ENCODE measurements at places on chromosomes 11 and 22. TPM values are rescaled to one million over a fixed set of nuclear protein-coding genes. Genes with fewer than 3 reads are reported as not detected.

MUC5AC gene
- not detected for total RNA-seq

TLCD5 gene
- total RNA-seq = 11.6 TPM

KCNJ1 gene
- total RNA-seq = not detected

CACNA1I gene
- total RNA-seq = 0.03 TPM

SYT12 gene
- total RNA-seq = 1.7 TPM

OR4C6 gene
- not detected for total RNA-seq

GRCh38 chr11:12682737-12683500 lies 8.7 kb downstream of the TEAD1 start:
- no peak for DNase-seq

DNA sequence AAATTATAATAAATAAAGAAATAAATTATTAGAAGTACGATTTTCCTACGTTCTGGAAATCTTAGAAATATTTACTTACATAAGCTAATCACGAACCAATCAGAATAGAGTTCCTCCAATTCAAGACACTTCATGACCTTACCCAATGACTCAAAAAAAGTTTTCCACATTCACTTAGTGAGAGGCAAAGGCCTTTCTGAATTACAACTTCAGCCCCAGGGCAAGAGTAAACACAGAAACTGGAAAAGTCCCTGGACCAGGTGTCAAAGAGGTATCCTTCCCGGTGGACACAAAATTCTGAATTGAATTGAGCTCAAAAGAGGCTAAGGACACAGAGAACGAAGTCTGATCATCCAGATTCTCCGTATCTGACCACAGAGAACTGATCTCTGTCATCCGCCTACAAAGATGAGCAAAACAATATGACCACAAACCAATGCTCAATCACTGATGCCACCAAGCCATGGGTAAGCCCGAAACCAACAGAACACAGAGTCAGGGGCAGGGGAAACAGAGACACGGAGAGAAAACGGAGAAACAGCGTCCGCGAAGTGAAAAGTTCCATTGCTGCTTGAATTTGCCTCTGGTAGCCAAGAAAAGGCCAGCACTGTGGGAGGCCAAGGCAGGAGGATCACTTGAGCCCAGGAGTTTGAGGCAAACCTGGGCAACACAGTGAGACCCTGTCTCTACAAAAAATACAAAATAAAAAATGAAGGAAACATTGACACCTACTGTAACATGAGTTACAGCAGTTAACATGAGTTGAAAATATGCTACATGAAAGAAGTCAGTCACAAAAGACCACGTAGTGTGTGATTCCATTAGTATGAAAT lies 6.8 kb downstream of the BID start:
- no peak for DNase-seq

DNA sequence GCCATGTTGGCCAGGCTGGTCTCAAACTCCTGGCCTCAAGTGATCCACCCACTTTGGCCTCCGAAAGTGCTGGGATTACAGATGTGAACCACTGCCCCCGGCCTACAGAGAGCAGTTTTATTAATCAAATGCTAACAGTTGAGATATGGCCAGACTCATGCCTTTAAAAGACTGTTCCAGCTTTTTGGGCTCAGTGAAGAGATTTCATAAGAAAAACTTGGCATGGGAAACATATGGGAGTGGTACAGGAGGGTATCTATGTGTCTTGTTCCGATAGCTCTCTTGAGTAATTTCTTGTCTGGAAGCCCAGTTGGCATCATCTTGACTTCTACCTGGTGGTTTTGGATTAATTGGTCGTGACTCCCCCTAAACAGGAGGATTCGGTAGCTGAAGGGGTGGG lies 8.2 kb upstream of the SLC37A4 start:
- DNase-seq = no peak

DNA sequence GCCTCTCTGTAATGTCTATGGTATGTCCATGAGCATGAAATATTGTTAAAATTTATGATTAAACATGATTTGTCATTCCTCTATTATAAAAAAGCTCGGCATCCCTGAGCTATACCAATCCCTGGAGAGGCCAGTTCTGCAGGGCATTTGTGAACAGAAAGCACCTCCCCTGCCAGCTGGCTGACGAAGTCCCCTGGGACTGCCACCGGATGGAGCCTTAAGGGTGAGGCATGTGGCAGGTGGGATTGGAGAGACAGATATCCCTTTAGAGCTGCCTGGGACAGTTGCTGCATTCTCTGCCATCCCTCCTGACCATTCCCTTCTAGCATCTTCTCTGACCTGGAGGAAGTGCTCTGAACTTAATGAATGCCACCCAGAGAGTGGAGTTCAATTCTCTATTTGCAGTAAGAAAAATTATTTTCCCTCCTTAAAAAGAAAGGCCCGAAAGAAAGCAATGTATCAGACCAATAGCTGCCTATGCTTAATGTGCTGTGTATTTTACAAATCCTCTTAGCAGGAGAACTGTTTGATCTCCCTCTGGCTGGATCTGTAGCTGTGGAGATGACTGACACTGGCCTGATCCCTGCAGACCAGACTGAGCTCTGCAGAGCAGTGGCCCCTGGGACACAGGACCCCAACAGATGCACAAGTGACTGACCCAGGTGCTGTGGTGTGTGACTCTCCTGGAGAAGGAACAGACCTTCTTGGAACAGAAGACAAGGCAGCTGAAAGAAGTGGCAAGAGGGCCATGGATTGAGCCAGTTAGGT lies 219.0 kb upstream of the NAV2 start:
- no peak for DNase-seq

DNA sequence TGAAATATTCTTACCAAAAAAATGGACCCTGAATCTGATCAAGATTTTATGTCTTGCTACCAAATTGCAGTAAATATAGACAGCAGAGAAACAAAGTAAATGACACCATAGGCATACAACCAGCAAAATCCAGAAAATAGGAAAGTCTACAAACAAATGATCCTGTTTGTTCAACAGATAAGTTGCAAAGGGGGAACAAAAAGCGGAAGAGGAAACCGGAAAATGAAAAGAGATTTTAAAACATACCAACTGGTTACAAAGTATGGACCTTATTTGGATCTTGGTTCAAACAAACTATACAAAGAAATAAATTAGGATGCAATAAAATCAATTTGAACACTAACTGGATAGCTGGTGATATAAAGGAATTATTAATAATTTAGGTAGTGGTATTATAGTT lies 92.0 kb downstream of the TMPRSS5 start:
- no peak for DNase-seq

DNA sequence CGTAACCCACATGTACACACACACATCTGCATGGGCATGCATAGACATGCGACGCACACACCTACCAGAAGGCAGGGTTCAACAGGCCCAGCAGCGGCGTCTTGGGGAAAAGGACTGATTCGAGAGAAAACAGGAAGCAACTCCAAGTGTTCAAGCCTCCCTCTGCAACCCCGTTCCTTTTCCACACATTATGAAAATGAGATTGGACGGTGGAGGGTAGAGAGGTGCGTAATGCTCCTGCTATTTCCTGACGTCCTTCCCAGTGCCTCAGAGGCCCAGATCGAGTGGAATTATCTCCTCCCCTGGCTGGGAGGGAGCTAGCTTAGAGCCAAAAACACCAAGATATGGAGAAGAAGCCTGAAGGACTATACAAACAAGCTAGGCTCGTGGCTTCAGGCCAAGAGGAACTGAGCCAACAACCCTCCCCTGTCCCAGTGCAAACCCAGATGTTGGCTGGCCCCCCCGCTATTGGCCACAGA lies 289.2 kb downstream of the MN1 start:
- DNase-seq = no peak

DNA sequence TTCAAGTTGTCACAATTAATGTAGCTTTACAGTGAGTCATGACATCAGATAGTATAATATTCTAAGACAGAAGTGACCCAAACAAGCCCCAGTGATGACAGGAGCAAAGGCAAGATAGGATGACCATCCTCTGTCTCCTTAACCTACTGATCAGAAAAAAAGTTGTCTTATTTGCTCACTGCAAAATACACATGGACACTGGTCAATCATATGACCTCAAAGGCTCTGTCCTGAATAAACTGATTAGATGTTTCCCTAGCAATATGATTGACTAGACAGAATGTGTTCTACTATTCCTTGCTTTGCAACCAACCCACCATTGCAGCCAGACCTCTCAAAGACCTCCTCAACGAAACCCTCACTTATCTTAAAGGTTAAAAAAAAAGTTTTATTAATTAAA lies 117.4 kb downstream of the SYN3 start:
- DNase-seq = no peak

- no peak for DNase-seq
These were observed 8.3 kb upstream of the DLAT start for GRCh38 chr11:112016765-112017376.

- DNase-seq = no peak
These were observed 172.8 kb downstream of the FAM181B start for GRCh38 chr11:82560836-82561235.

GRCh38 chr11:73158356-73159051 lies 16.4 kb upstream of the FCHSD2 start:
- no peak for DNase-seq
